ENCODE measurements at places on chromosomes 3 and 15.

DNA sequence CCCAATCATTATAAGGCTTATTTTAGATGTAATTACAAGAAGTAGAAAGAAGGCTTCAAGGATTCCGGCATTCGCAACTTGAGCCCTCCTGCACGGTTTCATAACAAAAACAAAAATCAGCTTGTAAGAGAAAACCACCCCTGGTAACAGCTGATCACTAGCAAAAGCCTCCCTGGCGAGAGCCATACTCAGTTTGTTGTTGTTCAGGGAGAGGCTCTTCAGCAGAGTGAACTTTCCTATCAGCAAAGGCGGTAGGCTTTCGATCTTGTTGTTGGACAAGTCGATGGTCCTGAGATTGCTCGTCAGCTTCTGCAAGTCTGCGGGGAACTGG, 710 bp downstream of the LRRC57 start:
- no peak for DNase-seq

GRCh38 chr3:128614076-128614475, 36.5 kb downstream of the RPN1 start:
- no peak for DNase-seq

DNA sequence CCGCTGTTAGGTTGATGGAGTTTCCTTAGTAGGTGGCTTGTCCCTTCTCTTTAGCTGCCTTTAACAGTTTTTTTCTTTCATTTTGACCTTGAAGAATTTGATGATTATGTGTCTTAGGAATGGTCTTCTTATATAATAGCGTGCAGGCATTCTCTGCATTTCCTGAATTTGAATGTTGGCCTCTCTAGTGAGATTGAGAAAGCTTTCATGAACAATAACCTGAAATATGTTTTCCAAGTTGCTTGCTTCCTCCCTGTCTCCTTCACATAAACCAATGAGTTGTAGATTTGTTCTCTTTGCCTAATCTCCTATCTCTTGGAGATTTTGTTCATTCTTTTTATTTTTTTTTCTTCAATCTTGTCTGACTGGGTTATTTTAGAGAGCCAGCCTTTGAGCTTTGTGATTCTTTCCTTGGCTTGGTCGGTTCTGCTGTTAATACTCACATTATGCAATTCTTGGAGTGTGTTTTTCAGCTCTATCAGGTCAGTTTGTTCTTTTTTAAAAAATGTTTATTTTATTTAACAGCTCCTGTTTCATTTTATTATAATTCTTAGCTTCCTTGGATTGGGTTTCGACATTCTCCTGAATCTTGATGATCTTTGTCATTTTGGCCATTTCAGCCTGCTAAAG, 627.9 kb downstream of the SI start:
- DNase-seq: no peak

- DNase-seq: no peak
Observed at GRCh38 chr15:26177816-26178215, 314.7 kb upstream of the ATP10A start.

DNA sequence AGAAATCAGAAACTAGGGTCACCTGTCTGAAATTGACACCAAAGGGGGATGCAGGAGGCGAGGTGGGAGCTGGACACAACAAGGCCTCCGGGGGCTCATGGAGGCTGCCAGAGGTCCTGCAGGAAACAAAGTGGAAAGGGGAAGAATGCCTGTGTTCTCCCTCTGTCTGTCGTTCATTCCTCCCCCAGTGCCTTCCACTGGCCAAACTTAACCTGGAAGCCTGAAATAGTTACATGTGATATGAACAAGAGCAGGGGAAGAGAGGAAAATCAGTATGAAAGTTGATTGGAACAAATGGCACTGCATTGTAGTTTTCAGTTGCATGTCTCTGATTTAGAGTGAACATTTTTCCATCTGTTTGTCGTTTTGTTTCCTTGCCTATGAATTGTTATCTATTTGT, 502.0 kb upstream of the CFAP20DC start:
- no peak for DNase-seq

- no peak for DNase-seq
Observed at GRCh38 chr3:110894574-110894973, 177.0 kb upstream of the NECTIN3 start.

DNA sequence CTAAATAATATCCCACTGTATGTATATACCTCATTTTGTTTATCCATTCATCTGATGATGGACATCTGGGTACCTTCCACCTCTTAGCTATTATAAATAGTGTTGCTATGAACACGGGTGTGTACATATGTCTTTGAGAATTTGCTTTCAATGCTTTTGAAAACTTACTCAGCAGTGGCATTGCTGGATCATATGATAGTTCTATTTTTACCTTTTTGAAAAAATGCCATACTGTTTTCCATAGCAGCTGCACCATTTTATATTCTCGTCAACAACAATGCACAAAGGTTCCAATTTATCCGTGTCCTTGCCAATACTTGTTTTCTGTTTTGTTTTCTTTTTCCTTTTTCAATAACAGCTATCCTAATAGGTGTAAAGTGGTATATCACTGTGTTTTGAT, 77.1 kb downstream of the PEAK1 start:
- DNase-seq: no peak

- DNase-seq: no peak
Observed at GRCh38 chr15:68506071-68506470, 72.7 kb upstream of the CORO2B start.

DNA sequence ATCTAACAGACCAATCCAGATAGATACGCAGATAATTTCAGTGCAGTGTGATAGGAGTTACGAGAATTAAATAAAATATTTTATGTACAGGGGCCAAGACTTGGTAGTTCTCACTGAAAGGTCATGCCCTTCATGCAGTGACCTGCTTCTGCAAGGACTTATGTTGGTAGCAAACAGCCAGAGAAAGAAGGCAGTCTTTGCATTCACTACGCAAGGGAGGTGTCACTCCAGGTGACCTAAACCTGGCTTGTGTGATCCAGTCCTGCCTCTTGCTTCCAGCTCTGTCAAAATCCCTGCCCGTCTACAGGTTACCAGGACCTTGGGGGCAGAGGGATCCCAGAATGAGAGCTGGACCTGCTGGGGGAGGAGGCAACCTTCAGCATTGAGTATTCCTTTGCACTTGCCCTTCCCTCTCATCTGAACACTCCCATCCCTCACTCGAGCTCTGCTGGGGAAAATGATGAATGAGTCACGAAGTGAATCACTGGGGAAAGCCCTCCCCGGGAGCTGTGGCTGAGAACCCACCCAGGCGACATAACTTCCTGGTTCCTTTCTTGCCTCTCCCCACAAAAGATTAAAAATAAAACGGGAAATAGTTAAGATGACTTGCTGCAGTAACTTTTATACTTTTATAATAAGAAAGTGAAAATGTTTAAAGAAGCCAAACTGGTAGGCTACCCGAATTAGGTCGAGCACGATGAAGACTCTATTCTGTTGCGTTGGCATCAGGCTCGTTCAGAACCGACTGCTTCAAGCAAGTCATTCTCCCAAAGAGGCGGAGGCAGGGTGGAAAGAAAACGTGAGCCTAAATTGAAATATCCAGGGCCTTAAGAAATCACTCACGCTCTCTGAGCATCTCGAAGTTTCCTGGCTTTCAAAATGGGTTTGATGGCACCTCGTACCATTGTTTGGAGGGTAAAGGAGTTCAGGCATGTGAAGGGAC, 216.1 kb downstream of the SLCO3A1 start:
- DNase-seq: no peak

DNA sequence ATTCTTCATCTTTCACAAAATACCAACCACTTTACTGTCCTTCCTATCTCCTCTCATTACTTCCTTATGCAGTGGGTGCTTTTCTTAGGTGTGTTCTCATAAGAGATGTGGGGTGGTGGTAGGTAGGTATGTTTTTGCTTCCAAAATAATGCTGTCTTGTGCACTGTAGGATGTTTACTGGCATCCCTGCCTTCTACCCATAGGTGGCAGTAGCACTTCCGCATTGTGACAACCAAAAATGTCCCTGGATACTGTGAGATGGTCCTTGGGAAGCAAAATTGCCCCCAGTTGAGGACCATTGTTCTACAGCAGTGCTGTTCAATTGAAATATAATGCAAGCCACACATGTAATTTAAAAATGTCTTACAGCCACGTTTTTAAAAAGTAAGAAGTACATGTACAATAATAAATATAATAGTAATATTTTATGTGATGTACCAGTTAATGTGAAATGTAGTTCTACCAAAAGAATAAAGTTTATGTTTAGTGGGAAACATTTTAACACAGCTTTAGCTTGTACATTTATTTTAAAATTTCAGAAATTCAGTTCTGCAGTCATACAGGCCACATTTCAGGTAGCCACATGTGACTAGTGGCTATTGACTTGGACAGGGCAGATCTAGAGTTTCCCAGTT, 75.2 kb downstream of the NEO1 start:
- DNase-seq: no peak

- no peak for DNase-seq
Observed at GRCh38 chr3:130459944-130460343, 57.0 kb upstream of the COL6A6 start.

DNA sequence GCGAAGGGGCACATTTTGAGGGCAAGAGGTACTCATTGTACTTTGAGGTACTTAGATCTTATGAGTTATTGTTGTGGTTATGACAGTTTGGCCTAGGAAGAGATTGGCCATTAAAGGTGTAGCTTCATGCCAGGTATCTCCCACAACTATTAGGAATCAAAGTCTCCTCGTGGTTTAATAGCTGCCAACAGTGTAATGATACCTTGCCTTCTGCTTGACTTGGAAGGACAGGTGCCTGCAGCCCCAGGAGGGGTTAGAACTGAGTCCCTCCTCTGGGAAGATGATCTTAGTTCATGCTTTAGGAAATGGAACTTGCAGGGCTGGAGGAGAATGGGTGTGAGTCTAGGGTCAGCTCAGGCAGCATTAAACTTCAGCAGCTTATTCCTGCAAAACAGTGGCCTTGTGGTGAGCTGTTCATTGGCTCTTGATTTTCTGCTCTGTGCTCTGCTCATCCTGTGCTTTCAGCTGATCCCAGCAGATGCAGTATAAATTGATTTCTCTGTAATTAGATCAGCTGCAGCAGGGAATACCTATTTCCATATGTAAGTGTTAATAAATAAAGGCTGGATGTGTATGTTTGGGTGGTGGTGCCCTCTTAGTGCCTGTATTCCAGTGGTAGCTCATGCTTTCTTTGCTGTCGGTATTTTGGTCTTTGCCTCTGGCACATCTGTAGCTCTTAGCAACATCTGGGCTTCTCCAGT, 40.5 kb downstream of the ZNF609 start:
- DNase-seq: no peak

- no peak for DNase-seq
Observed at GRCh38 chr3:64616953-64617352, 70.8 kb downstream of the ADAMTS9 start.
